ENCODE measurements at places on chromosomes 1 and 21. TPM values are rescaled to one million over a fixed set of nuclear protein-coding genes. Genes with fewer than 3 reads are reported as not detected.

GRCh38 chr21:42118901-42119300 is 47.8 kb downstream of the UMODL1 start:
- no peak for ATAC-seq

The LCE3E gene
- 0.50 TPM for total RNA-seq

DNA sequence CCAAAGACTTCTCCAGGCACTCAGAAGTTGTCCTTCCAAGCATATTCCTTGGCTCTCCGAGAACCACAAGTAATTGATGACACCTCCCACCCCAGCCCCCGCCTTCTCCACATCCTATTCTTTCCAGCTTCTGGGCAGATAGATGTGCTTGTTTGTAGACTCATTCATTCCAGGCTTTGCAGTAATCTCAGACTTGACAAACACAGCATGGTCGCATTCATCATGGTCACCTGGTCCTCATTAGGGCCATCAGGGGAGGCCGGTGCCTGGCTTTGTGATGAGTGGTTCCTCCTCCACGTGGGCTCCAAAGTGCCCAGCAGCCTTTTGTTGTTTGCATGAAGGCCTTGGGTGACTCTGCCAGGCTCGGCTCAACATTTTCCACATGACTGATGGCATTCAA is 28.5 kb upstream of the KCNE2 start:
- no peak for ATAC-seq

The GJC2 gene
- total RNA-seq, result 0.71 TPM

- no peak for ATAC-seq
These were observed 686.9 kb downstream of the LRRIQ3 start for GRCh38 chr1:73511038-73511437.

The ZNF697 gene
- 11.7 TPM for total RNA-seq

The SIK1 gene
- total RNA-seq, result 1.3 TPM

The NTMT2 gene
- total RNA-seq, result not detected

DNA sequence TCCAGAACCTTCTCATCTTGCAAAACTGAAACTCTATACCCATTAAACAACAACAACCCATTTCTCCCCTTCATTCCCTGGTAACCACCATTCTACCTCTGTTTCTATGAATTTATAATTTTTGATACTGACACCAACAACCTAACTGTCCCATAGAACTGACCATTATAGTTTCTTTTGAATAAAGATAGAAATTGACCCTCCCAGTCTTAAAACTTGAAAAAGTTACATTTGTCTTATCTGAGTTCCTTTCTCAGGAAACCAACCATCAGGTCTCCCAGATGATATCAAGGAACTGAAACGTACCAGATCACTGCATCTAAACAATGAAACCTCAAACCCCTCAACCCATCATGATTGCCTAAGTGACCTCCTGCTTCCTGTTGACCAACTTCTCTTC is 27.1 kb downstream of the RNF115 start:
- no peak for ATAC-seq

- ATAC-seq, result no peak
These were observed 25.3 kb downstream of the SH3BP5L start for GRCh38 chr1:248800459-248800858.

The FCGR1A gene
- 4.3 TPM for total RNA-seq

GRCh38 chr1:19643602-19644394 is at the start of gene NBL1:
TSS of gene NBL1 (plus strand) at chr1:19644311. CDS start at chr1:19655031, 10,720 bp downstream.
- ATAC-seq, result peak; percentile 82

- ATAC-seq, result no peak
These were observed 10.7 kb downstream of the YBX1 start for GRCh38 chr1:42692911-42693310.

DNA sequence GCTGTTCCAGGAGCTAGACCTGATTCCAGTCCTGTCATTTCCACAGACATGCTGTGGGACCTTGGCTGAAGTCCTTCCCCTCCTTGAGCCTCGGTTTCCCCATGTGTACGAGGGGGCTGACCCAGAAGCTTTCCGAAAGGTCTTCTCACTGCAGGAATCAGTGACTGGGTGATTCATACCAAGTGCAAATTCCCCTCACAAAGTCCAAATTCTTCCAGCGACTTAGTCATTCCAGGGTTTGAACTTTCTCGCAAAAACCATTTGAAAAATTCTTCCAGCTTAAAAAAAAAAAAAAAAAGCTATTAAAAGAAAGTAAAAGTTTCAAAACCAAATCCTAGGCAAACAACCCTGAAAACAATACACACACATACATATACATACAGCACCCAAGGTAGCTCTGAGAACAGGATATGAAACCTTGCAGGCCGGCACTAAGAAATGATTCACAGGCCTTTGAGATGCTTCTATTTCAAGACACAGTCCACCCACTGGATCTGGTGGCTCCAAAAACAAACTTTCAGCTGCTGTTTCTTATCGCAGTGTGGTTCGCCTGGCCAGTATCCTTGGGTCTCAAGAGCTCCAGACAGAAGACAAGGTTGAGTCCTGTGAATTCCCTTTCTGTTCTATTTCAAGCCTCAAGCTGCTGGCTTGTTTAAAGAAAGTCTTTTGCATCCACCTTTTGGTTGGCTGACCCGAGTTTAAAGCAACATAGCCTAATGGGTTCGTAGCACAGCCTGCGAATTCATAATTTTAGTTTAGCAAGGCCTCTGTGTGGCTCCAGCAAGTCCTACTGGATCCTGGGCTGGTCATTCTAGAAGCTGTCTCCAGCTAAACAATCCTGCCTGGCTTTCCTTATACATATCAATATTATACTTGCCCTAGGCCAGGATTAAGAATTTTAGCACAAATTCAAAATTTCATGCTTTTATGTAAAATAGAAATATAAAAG is 18.0 kb upstream of the ID3 start:
- no peak for ATAC-seq

Measured in motor neuron (in vitro differentiated cells).